ENCODE measurements at places on chromosomes 6 and 20.

- no peak for DNase-seq
These were observed 60.4 kb downstream of the HAO1 start for GRCh38 chr20:7879883-7880282.

- DNase-seq, result no peak
These were observed 18.7 kb downstream of the GATA5 start for GRCh38 chr20:62457098-62457497.

GRCh38 chr20:35145141-35145564, 2.0 kb downstream of the EDEM2 start:
- DNase-seq, result peak; percentile 72

DNA sequence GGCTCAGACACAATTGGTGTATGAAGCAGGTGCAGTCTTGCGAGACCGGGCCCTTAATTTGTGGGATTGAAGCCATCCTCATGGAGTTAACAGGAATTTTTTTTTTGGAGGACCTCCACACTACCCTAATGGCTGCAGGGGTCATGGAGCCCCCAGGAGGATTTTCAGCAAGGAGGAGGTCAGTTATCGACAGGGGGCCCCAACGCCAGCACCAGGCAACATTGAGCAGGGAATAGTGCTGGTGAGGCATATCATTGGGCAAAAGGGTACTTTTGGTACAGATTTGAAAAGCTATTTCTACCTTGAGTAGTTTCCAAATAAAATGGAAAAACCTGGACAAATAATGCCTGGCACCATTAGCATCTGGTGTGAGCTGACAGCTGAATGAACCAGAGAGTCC, 6.7 kb downstream of the FAM50B start:
- DNase-seq, result no peak

- no peak for DNase-seq
These were observed 69.7 kb upstream of the ADGRF4 start for GRCh38 chr6:47628448-47629272.

DNA sequence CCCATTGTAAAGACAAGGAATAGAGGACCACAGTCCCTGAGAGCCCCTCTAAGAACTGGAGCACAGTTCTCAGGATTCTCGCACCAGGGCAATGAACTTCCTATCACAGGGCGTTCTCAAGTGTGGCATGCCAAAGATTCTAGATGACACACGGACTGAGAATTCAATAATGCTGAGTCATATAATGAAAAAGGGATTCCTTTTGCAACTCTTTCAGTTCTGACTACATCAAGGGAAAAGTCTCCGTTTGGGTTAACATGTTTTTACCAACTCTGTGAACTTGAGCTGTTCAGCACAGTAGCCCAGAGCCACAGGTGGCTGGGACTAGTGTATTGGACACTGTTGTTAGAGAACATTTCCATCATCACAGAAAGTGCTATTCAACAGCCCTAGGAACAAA, 3.4 kb downstream of the MED20 start:
- no peak for DNase-seq

DNA sequence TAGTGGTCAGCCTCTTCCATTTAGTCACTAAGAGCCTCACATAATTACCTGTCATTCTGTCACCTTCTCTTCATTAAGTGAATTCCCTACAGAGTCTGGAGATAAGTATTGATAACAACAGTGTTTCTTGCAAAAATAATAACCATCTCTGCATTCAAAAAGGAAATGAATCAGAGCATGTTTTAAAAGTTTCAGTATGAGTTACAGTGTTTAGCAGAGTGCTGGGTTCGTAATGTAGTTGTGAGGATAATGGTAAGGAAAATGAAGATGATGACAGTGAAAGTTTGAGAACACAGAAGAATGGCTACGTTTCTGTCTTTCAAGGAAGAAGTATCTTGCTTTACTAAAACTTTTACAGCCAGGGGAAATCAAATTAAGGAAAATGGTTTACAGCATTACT, 31.3 kb downstream of the GPRC6A start:
- DNase-seq, result no peak

- DNase-seq, result no peak
These were observed 350.0 kb upstream of the MANEA start for GRCh38 chr6:95227351-95227750.

- DNase-seq, result no peak
These were observed 30.0 kb upstream of the CHMP4B start for GRCh38 chr20:33781133-33781532.

- no peak for DNase-seq
These were observed 77.2 kb downstream of the PFDN4 start for GRCh38 chr20:54284928-54285704.

DNA sequence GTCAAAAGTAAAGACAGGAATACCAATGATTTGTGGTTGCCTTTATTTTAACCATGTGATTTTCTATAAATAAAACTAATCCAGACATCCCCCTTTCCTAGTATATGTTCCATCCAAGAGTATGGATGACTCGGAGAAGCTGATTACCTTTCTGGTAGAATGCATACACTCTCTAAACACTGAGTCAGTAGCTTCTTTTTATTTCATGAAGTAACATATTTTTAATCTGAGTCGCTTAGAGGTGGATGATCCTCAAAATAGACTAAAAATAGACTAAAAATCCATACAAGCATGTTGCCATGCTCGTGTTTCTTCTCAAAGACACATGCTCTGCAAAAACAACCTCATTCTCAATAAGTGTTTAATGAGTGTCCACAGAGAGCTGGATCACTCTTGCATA, 263.7 kb downstream of the COL12A1 start:
- DNase-seq, result no peak

GRCh38 chr6:83948851-83949250, 84.7 kb upstream of the MRAP2 start:
- no peak for DNase-seq

- no peak for DNase-seq
These were observed 73.0 kb downstream of the SLX4IP start for GRCh38 chr20:10508060-10508459.

DNA sequence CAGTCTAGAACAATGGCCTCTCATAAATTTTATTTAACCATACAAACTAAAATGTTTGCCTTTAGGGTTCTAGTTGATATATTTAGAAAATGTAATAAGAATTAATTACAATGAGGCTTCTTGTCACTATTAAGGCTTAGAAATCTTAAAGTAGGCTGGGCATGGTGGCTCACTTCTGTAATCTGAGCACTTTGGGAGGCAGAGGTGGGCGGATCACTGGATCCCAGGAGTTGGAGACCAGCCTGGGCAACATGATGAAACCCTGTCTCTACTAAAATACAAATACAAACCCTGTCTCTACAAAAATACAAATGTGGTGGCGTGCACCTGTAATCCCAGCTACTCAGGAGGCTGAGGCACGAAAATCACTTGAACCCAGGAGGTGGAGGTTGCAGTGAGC, 99.0 kb upstream of the ADGRF1 start:
- DNase-seq, result no peak

DNA sequence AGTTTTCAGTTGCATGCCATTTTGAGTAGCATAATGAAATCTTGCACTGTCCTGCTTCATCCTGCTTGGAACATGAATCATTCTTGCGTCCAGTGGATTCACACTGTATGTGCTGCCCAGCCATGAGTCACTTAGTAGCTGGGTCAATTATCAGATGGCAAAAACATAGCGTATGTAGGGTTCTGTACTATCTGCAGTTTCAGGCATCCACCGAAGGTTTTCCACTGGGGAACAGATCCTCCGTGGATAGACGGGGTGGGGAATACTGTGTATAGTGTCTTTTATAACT, 61.4 kb downstream of the IL22RA2 start:
- DNase-seq, result no peak

- no peak for DNase-seq
These were observed 67.2 kb upstream of the TBC1D7 start for GRCh38 chr6:13395272-13396237.

- no peak for DNase-seq
These were observed 117.3 kb downstream of the JARID2 start for GRCh38 chr6:15363164-15363522.

DNA sequence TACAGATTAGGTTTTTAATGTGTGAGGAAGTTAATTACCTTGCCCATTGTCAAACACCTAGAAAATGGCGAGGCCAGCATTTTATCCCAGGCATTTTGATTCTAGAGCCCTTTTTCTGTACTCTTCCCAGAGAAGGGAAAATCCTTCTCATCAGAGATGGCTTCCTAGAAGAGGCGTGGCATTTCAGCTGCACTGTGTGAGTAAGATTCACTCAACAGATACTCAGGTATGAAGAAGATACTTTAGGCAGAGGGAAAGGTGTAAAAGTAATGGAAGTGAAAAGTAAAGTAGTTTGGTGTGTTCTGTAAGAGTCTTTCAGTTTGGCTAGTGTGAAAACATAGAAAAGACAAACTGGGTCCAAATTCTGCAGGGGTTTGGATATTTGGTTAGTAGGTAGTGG, 113.8 kb downstream of the MAP3K4 start:
- no peak for DNase-seq

- no peak for DNase-seq
These were observed 55.6 kb downstream of the SENP6 start for GRCh38 chr6:75657327-75657726.

GRCh38 chr6:105151644-105152043, 28.2 kb downstream of the POPDC3 start:
- no peak for DNase-seq

- no peak for DNase-seq
These were observed 118.0 kb downstream of the NFATC2 start for GRCh38 chr20:51424270-51425117.

DNA sequence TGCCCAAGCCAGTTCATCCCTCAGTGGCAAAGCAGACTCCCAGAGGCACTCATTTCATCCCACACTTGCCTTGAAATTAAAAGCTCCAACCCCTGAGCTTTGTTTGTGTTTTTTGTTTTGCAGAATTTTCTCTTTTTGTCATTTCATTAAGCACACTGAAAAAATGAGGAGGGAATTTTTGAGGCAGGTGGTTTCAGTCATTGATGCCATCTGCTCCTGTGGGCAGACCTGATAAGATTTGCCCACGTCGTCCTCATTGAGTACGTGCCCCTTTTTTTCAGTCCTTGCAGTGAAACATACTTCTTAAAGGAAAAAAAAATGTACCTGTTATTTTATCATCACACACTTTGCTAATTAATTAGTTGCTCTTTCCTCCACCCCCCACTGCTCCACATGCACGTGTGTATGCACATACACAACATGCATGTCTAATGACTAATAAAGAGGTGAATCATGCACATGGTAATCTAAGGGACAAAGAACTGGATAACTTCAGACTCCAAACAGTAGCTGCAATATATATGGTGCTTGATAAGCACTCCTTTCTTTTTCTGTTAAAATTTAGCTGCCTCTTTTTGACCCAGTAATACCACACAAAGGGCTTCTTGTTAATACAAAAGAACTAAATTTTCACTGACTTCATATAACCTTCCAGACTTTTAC, 102.1 kb upstream of the TMEM181 start:
- DNase-seq, result no peak

DNA sequence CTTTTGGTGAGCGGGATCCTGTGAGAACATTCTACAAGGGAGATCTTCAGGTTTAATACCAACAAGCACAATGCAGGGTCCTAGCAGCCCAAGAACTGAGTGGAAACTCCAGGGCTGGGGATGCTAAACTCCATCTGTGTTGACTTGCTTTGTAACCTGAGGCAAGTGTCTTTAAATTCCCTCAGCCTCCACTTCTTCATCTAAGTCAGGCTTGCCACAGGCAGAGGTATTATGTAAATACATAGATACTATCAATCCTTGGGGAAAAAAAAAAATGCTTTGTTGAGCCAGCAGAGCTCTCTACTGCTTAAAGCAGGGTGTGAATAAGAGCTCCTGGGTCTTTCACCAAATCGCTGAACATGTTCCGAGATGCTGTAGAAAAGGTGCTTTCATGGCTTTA, 114.2 kb upstream of the PHACTR1 start:
- no peak for DNase-seq

DNA sequence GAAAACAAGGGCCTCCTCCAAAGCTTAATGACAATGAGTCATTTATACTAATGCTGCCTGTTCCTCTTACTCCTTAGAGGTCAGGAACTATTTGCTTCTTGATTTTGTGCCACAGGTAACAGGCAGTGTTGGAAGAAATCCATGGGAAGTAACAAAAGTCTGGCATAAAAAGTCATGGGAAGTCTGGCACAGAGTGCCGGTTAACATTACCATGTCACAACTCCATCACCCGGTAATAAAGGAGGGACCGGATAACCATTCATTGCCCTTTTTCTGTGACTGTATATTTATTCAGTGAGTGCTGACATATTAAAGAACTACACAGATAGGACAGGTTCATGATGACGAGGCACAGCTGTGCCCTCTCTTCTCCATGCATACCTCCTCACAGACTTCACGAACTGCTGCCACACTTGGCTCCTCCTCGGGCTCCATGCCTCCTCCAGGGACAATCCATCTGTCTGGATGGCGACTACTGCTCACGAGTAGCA, 50.9 kb downstream of the NUDT3 start:
- no peak for DNase-seq

GRCh38 chr6:74431873-74432580, 736.0 kb downstream of the CD109 start:
- DNase-seq, result no peak

DNA sequence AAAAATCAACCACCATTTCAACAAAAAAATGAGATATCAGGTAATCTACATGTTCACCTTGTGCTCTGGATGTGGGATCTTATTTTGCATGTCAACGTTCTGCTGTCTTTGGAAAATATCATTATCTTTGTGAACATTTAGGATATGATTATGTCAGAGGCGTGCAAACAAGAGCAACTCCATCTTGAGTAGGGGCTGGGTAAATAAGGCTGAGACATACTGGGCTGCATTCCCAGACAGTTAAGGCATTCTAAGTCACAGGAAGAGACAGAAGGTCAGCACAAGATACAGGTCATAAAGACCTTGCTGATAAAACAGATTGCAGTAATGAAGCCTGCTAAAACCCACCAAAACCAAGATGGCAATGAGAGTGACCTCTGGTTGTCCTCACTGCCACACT, 28.8 kb upstream of the ZBTB24 start:
- no peak for DNase-seq

DNA sequence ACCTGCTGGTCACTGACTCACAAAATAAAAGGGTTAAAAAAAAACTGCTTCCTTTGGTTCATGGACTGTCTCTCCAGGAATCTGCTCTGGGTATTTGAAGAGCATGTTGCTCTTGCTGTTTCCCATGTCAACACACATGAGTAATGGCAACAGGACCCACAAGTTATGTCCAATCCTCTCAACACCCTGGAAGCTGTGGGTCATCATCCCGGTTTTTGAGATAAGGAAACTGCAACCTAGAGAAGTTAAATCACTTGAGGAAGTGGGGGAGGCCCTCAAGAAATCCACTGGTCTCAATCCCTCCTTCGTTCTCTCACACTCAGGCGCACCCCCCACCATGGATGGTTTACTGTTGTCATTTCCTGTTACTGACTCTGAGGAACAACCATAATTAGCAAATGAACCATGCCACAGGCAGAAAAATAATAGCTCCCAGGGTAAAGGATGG, 12.4 kb downstream of the MAP1LC3A start:
- no peak for DNase-seq

Measured in CD4-positive, alpha-beta T cell (primary cell).